ENCODE measurements at places on chromosomes 1 and 21. TPM values are rescaled to one million over a fixed set of nuclear protein-coding genes. Genes with fewer than 3 reads are reported as not detected.
A peak's percentile ranks its signal among the peaks of the same experiment; 100 is the strongest.

Gene VCAM1
- total RNA-seq, result 0.51 TPM

DNA sequence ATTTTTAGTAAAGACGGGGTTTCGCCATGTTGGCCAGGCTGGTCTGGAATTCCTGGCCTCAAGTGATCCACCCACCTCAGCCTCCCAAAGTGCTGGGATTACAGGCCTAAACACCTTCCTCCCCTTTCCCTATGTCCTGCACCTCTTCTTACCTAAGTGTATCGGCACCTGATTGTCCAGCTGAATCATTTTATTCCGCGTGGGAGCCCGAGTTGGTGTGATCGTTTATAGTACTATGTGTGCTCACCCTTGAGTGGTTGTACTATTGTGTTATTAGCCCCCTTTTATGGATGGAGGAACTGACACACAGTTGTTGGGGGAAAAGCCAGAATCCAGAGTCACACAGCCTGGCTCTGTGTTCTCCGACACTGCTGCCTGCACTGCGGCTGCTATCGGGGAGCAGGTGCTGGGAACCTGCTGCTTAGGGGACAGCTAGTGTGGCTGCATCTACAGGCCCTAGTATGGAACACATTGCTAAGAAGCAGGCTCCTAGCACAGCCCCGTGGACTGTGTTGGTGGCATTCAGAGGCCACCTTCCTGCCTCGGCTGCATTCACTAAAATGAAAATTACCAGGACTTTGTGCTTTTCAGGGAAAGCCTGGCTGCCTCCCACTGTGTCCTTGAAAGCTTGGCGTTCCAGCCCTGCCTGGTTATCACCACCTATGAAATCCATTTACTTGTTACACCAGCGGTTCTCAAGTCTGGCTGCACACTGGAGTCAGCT lies 21.6 kb downstream of the ENO1 start:
- no peak for DNase-seq

DNA sequence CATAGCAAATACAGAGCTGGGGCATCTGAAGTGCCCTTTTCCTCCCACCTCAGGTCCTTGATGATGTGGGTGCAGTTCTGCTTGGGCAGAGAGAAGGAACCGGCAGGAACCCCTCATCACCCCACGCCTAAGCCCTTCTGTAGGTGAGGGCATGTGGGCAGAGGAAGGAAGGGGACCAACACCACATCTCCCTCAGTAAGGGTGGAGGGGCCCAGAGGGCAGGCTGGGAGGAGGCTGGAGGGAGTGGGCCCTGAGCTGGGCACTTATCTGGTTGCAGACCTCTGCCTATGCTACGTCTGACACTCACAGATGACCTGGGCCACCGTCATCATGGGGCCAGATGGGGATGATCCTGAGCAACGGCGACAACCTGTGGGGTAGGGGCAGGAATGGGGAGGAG lies 11.0 kb downstream of the ZNF687 start:
- DNase-seq, result no peak

Gene PPM1J
- 0.32 TPM for total RNA-seq

DNA sequence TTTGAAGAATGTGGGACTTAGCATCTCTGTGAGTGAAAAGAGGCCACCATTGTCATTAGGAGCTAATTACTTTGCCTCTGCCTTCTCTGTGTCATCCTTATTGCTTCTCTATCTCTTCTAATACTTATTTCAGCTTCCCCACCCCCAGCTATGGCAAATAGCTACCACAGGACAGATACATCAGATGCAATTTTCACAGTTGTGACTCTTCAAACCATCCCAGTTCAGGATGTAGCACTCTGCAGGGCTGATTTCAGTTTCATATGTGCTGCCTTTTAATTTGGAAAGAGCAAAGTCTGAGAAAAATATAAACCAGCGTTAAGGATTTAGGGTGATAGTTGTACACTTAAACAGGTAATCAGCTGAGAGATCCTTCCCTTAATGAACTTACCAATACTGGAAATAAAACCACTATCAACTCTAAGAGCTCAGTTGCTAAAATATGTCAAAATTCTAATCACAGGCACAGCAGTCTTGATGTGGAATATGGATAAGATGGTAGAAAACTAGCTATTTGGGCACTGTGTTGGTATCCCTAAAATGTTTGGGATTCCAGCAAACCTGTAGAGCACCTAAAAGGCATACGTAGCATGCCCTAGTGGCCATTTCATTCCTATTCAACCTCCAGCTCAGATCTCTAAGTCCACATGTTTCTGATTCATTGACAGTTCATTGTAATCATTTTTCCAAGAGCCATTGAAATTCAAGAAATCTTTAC lies 148.4 kb downstream of the SYT2 start:
- no peak for DNase-seq

GRCh38 chr1:23196627-23197328 lies 20.5 kb downstream of the HTR1D start:
- peak; percentile 98 for DNase-seq

Gene CRYAA
- total RNA-seq, result not detected

- no peak for DNase-seq
These were observed 246.1 kb upstream of the CSF3R start for GRCh38 chr1:36728846-36729245.

DNA sequence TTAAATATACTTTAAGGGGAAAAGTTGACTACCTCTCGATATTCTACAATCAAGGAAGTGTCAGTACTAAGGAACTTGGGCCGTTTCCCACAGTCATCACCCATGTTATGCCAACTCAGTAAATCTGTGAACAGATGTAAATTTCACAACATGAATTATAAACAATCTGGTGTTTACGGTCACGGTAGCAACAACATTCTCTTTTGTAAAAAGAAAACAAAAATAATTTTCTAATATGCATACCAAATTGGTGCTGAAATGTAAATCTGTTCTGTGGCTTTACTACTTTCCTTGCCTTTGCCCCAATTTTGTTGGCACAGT lies 1.2 kb downstream of the SH3GLB1 start:
- no peak for DNase-seq

Measured in LHCN-M2 (cell line).